ENCODE measurements at places on chromosomes 4 and X.
A peak's percentile ranks its signal among the peaks of the same experiment; 100 is the strongest.

- DNase-seq: no peak
Measured at GRCh38 chrX:44871114-44871645, 1.8 kb upstream of the KDM6A start.

DNA sequence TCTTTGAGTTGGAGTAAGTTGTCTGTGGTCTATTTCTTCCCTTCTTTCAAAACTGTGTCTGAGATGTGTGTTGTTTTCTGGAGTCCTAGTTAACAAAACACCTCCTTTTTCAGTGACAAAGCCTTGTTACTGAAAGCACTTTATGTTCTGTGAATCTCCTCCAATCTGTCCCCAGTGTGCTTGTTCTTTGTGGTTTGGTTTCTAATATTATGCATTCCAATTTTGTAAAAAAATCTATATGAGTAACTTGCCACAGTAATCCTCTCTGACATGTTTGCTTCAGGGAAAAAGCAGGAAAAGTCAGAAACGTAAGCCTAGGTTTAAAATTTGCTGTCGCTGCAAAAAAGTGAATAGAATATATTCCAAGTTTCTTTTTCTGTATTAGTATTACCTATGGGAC, 12.4 kb downstream of the PRRG1 start:
- DNase-seq: no peak

DNA sequence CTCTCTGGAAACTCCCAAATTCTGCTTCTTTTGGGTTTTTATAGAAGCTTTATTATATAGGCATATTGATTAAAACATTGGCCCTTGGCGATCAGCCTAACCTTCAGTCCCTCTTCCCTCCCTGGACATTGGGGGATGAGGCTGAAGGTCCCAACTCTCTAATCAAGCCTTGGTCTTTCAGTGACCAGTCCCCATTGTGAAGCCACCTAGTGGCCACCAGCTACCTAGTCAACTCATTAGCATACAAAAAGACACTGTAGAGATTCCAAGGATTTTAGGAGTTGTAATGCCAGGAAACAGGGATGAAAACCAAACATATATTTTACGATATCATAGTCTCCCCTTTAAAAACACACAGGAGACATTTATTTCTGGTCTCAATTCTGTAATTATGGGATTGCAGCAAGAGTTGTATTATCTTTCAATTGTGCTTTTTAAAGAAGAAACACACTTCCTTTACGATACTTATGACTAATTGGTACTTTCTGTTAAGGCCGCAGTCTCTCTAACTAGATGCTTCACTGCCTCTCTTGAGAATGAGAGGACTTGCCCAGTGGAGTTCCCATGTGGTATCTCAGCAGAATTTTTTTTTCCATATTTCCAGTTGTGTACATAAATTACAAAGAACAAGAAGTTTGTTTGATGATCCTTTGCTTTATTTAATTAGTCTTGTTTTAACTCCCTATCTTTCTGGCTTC, 58.2 kb downstream of the WDR17 start:
- no peak for DNase-seq

GRCh38 chr4:74045772-74046171, 7.3 kb upstream of the CXCL3 start:
- DNase-seq: no peak

GRCh38 chrX:54066841-54067240, 22.6 kb upstream of the PHF8 start:
- no peak for DNase-seq

GRCh38 chrX:2342874-2343273, 157.9 kb downstream of the DHRSX start:
- no peak for DNase-seq

GRCh38 chr4:173013232-173013930, 155.2 kb upstream of the GALNT7 start:
- peak; percentile 20 for DNase-seq

- no peak for DNase-seq
Measured at GRCh38 chrX:71321731-71322130, 20.2 kb downstream of the ITGB1BP2 start.

GRCh38 chr4:29549342-29549741, 1170.8 kb upstream of the PCDH7 start:
- DNase-seq: no peak

DNA sequence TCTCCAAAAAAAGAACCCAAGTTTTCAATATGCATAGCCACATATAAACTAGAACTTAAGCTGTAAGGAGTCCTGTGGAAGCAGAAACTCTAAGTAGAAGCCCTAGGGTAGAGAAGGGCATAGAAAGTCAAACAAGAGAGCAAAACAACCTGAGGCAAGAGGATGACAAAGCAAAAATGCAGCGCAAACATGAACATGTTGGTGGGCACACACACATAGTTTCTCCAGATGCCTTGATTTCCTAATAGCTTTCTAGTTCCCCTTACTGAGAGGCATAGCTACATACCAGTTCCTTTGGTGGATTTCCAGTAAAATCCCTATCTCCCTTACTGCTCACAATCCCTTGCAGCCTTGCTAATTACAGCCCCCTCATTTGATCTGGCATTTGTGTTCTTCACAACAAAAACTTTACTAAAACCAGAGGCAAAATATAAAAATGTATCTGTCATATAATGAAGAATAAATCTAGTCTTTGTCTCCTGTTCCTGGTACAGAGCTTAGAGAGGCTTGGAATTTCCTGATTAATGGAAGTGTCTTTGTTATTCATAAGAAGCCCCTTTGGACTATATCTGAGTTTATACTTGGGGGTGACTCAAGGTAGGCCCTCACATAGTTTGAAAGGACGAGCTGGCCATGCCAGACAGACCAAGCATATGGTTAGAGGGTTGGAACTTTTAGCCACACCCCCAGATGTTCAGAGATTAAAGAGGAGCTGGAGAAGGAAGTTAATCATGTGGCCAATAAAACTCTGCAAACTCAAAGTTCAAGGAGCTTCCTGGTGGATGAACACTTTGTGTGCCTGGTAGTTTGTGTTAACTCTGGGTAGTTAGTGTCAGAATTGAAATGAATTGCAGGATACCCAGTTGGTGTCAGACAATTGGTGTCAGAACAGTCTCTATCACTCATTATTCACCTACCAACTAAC, 52.7 kb upstream of the ZCCHC13 start:
- DNase-seq: no peak

GRCh38 chr4:74018116-74018515, 19.6 kb upstream of the CXCL5 start:
- DNase-seq: no peak

- no peak for DNase-seq
Measured at GRCh38 chrX:1466971-1467561, 14.4 kb upstream of the ASMTL start.

DNA sequence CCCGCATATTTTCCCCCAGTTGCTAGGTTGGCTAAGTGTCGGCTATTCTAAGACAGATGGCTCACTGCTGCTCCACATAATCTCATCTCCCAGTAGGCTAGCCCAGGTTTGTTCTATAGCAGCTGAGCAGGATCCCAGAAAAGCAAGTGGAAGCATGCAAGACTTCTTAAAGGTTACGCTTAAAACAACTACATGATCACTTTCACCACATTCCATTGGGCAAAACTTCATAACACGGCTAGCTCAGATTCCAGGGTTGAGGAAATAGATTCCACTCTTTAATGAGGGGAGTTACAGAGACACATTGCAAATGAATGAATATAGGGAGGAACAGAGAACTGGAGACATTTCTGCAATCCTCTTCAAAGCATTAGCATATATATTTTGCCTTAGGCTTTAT, 12.9 kb upstream of the RAB33B start:
- DNase-seq: no peak

GRCh38 chrX:69216446-69216845, 51.2 kb upstream of the PJA1 start:
- DNase-seq: no peak

DNA sequence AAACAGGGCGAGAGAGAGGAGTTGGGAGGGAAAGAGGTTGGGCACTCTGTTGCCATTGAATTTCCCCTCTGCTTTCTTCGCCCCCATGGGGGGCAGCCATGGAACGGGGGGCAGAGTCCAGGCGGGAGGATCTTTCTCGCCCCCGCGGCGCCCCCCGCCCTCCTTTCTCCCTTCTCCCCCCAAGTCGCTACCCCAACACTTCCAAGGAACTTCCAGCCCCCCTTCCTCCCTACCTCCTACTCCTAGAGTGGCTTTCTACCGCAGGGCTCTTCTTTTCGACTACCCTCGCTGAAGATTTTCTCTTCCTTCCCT, 594 bp upstream of the STAG2 start:
- DNase-seq: no peak

GRCh38 chrX:125744914-125745313, 421.2 kb downstream of the DCAF12L2 start:
- DNase-seq: no peak

- DNase-seq: no peak
Measured at GRCh38 chr4:165784672-165785071, 88.4 kb upstream of the TLL1 start.

DNA sequence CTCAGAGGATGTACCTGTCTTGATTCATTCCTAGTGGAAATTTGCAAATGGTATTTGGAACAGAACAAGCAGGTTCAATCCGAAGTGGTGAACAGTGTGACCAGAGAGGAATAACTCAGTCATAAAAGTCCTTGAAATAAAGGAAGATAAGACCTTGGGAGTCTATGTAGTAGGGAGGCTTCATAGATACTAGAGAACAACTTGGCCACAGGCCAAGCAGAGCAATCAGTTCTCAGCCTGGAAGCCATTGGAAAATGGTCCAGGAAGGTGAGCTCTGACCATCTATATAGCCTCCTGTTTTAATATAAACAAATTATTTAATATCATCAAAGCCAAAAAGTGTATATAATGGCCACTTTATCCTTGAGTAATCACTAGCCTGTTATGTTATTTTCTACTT, 11.3 kb downstream of the TXK start:
- DNase-seq: no peak

DNA sequence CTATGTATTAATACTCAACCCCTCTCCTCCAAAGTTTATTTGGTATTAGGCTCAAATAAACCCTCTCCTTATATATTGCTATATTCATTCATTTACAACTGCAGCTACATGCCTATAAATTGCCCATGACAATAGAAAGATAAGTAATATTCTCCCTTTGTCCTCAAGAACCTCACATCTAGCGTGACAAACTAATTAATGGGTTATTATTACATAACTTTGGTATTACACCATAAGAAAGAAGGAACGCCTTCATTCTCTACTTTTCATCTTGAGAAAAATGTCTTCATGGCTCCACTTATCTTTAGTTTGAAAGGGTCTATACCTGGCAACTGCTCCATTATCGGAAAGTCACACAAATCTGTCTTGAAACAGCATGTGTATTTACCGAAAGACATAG, 157.7 kb upstream of the RASGEF1B start:
- DNase-seq: no peak

DNA sequence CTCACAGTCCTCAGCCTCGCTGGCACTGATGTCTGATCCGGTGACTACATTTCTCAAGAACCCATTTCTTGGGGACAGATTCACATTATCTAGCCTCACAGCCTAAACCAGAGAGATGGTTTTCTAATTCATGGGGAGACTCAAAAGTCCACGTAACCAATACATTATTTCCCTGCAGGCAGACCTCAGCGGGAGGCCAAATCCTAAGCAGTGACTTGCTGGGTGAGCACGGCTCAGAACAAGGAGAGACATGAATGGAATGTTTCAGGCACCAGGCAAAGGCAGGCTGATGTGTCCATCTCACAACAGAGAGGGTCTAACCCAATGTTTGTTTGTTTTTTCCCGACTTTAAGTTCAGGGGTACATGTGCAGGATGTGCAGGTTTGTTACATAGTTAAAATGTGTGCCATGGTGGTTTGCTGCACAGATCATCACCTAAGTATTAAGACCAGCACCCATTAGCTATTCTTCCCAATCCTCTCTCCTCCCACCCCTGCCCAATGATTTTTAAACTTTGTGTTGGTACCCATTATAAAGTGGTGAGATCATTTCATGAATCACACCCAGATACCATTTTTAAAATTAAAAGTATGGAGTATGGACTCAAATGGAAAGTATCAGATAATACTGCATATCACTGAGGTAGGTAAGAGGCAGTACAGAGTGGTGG, 53.3 kb downstream of the SCD5 start:
- no peak for DNase-seq

- no peak for DNase-seq
Measured at GRCh38 chr4:124212815-124213630, 499.5 kb downstream of the ANKRD50 start.

GRCh38 chr4:184104419-184105101, 113.1 kb downstream of the ENPP6 start:
- no peak for DNase-seq

- DNase-seq: no peak
Measured at GRCh38 chr4:19005211-19005610, 983.7 kb upstream of the LCORL start.

DNA sequence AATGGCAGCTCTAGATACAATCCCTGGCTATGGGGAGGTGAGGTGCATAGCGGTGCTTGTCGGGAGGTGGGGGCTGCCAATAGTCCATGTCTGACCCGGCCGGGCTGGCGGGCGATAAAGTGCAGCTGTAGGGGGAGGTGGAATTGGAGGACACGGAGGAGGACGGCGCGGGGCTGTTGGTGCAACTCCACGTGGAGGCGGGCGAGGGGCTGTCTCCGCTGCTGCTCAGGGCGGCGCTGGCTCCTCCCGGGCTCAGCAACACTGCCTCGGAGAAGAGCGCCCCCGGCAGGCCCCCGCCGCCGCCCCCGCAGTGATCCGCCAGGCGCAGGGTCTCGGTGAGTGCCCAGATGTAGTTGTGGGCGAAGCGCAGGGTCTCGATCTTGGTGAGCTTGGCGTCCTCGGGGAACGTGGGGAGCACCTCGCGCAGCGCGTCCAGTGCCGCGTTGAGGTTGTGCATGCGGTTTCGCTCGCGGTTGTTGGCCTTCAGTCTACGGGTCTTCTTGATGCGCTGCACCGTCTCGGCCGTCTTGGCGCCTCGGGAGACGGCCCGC, 1.3 kb downstream of the NEUROG2 start:
- DNase-seq: no peak

- no peak for DNase-seq
Measured at GRCh38 chrX:82756272-82756671, 751.8 kb upstream of the POU3F4 start.

- no peak for DNase-seq
Measured at GRCh38 chr4:151866592-151866918, 105.7 kb upstream of the GATB start.

- DNase-seq: no peak
Measured at GRCh38 chrX:65203545-65203944, 227.3 kb upstream of the ZC4H2 start.

DNA sequence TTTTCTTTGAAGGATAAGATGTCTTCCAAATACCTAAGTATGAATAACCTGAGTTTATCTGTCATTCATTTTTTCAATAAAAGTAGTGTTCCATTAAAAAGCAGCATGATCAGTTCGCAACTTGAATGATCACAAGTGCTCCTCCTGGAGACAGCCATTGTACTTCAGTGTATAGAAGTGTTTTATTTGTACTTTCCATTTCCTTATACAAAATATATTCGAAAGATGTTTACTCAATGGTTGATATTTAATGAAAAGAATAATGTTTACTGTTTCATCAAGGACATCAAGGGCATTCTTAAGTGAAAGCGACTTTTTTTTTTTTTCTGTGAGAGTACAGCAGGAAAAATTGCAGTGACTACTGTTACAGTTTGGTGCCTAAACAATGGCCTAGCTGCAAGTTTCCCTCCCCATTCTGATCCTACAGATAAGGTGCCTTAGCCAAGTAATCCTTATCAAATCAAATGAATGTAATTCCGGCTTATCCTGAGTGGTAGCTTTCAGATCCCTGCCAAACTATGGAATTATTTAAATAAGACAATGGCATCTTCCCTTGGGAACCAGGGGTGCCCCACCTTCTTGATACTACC, 69.0 kb upstream of the IL15 start:
- no peak for DNase-seq
